ENCODE measurements at places on chromosomes 11 and 22.
A peak's percentile ranks its signal among the peaks of the same experiment; 100 is the strongest.

GRCh38 chr11:108973402-108974162 is 308.7 kb downstream of the DDX10 start:
- DNase-seq = peak; percentile 63

- no peak for DNase-seq
Observed at GRCh38 chr22:27685515-27685914, 116.0 kb downstream of the MN1 start.

- DNase-seq = no peak
Observed at GRCh38 chr11:61834278-61835048, 6.4 kb downstream of the FADS2 start.

DNA sequence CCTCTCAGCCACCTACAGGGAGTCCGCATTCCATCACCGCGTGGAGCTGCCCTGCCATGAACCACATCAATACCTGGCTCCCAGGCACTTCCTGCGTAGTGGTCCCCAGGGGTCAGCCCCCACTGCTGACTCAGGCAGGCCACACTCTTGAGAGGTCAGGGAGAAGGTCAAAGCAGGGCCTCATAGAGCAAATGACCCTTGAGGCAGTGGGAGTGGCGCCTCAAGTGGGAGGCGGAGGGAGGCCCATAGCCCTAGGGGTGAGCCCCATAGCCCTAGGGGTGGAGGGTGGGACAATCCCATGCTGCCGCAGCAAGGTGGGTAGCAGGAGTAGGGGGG is 5.0 kb downstream of the PRDX5 start:
- DNase-seq = no peak

DNA sequence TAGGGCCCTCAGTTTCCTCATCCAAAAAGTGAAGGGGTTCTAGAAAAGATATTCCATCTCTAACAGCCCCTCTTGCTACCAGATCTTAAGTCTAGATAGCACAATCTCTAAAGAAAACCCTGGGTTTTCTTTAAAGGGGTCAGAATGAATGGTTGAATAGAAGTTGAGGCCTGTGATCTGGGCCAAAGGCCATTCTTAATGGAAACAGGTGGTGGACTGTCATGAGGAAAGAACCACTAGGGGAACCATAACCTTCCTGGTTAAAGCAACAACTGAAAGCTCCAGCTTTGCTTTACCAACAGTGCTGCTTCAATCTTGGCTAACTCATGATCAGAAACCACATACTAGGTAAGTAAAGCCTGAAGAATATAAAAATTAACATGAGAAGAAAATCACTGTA is 1.8 kb downstream of the CELF1 start:
- DNase-seq = no peak

- no peak for DNase-seq
Observed at GRCh38 chr11:70050243-70050642, 27.9 kb upstream of the ANO1 start.

- no peak for DNase-seq
Observed at GRCh38 chr11:58562375-58562800, 13.3 kb downstream of the LPXN start.

GRCh38 chr11:114073007-114073827 is 13.7 kb downstream of the ZBTB16 start:
- DNase-seq = no peak

GRCh38 chr11:19560156-19560555 is 152.5 kb upstream of the NAV2 start:
- DNase-seq = no peak

GRCh38 chr11:5282628-5283027 is 12.9 kb upstream of the HBE1 start:
- no peak for DNase-seq

DNA sequence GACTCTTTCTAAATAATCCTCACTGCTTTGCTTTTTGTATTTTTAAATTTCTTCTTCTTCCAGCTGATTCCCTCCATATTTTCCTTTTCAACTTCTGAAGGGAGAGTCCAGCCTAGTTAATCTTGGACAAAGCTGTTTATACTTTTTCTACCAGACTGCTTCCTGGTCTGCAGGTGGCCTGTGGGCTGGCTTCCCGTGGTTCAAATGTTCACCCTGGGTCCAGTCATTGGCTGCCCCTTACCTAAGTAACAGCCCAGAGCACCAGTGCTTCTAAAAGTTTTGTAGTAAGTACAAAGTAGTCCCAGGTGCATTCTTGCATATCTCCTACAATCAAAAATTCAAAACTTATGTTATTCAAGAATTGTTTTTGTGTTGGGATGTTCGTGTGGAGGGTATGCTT is 19.1 kb downstream of the ZNF143 start:
- no peak for DNase-seq

GRCh38 chr11:33262011-33262645 is 4.9 kb downstream of the HIPK3 start:
- no peak for DNase-seq

DNA sequence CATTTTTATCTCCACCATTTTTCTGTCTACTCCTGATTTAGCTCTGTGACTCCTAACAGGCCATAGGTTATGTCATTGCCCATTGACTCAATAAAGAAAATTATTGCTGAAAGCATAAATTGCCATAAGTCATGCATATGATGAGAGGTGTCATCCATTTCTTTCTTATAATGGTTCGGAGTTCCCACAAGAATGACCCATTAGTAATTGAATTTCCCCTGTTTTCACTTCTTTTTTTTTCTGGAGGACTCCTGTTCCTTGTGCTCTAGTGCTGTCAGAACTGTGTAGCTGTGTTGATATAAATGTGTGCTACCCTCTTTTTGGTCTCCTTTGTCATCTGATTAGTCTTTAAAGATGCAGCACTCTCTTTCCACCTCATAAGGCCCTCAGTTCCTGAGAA is 22.9 kb upstream of the CARD18 start:
- no peak for DNase-seq

GRCh38 chr11:95253141-95253540 is 22.1 kb upstream of the SESN3 start:
- DNase-seq = no peak

DNA sequence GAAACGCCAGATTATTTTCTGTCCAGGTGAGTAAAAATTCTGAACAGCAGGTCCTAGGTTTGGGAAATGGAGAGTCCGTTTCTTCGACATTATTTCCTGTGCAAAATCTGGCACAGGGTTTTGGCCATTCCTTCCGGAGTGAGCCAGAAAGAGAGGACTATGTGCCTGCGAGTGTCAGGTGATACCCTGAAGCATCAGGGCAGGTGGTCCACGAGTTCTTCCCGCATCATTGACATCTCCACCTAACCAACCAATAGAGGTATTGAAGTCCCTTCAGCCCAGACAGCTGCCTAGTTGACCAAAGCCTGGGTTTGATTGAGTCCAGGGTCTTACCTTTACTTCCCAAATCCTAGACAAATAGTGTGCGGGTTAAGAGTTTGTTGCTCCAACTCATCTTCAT is 808 bp downstream of the SNAP29 start:
- no peak for DNase-seq

GRCh38 chr11:11344045-11344444 is 9.0 kb downstream of the CSNK2A3 start:
- DNase-seq = no peak

DNA sequence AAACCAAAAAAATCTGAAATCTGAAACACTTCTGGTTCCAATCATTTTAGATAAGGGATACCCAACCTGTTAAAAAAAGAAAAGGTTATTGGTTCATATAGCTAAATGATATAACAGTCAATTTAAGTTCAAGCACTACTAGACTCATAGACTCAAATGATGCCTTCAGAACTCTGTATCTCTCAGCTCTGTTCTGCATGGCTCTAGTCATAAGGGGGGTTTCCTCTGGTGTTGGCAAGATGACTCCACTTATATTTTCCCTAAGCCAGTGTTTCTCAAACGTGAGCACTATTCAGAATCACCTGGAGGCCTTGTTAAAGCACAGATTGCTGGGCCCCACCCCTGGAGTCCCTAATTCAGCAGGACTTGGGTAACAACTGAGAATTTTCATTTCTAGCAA is 11.5 kb upstream of the RRAS2 start:
- peak; percentile 13 for DNase-seq

DNA sequence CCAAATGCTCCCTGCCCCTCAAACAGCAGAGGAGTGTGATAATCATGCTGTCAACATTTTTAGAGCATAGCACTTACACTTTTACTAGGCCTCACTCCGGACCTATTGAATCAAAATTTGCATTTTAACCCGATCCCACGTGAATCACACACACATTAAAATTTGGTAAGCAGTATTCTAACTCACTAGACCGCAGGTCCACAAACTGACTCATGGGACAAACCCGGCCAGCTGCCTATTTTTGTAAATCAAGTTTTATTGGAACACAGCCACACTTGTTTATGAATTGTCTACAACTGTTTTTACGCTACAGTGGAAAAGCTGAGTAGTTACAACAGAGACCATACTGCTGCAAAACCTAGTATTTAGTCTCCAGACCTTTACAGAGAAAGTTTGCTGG is 43.3 kb downstream of the SNX19 start:
- DNase-seq = peak; percentile 46

GRCh38 chr11:73028611-73029010 is 113.5 kb downstream of the FCHSD2 start:
- no peak for DNase-seq

DNA sequence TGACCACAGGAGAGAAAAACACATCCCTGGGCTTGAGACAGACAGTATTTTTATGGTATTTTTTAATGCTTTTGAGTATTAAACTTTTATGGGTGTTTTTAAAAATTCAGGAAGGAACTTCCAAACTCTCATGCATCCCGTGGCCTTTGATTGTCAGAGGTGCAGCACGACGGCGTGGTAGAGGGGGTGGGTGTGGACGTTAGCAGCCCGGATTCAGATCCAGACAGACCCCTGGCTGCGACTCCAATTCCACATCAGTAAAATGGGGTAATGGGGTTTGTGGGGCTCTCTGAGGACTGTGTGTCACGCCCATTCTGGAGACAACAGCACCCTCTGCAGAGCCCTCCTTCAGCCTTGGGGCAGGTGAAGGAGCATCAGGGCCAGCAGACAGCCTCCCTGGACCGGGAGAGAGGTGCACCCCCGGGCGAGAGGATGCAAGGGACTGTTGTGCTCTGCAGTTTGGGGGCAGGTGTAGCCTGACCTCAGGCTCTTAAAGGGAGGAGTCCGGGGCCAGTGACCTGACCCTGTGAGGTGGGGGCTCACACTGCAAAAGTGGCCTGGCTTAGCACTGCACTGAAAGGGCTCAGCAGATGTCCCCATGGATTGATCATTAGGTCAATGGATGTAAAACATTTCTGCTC is 1024.3 kb downstream of the TBC1D22A start:
- DNase-seq = peak; percentile 28

GRCh38 chr11:124612567-124613246 is 1.5 kb downstream of the PANX3 start:
- DNase-seq = no peak

- DNase-seq = no peak
Observed at GRCh38 chr11:112156153-112156955, 7.5 kb downstream of the IL18 start.

DNA sequence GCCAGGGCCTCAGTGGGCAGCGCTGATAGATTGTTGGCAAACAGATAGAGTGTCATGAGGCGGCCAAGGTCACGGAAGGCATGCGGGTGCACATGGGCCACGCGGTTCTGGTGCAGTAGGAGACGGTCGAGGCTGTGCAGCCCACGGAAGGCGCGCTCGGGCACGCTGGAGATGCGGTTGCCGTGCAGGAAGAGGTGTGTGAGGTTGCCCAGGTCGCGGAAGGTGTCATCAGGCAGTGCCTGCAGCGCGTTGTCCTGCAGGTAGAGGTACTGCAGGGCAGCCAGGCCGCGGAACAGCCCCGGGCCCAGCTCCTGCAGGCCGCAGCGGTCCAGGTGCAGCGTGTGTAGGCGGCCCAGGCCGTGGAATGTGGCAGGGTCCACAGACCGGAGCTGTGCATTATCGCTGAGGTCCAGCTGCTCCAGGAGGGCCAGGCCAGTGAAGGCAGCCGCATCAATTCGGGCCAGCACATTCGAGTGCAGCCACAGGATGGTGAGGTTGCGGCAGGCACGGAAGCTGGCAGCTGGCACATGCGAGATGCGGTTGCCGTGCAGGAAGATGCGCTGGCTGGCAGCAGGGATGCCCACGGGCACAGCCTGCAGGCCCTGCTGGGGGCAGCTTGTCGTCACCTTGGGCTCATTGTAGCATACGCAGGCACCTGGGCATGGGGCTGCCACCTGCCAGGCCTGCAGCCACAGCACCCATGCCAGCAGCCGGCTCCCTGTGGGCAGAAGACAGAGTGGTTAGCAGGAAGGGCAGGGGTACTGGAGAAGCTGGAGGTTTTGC is 25.5 kb downstream of the RTN4R start:
- no peak for DNase-seq

- DNase-seq = no peak
Observed at GRCh38 chr22:17471886-17472535, 91.3 kb upstream of the SLC25A18 start.

DNA sequence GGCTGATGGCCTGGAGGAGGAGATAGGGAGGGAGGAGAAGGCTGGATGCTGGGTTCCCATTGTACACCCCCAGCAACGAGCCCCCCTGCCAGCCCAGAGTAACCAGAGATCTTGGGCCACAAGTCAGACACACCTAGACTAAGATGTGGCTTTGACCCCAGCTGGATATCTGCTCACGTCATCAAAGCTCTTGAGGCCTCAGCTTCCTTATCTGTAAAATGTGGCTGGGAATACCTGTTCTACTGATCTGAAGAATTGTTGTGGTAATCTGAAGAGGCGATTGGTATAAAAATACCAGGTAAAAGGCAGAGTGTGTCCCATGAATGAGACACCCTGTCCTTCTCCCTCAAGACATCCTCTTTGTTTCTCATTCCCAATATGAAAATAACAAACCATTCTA is 280.0 kb downstream of the ST3GAL4 start:
- no peak for DNase-seq

DNA sequence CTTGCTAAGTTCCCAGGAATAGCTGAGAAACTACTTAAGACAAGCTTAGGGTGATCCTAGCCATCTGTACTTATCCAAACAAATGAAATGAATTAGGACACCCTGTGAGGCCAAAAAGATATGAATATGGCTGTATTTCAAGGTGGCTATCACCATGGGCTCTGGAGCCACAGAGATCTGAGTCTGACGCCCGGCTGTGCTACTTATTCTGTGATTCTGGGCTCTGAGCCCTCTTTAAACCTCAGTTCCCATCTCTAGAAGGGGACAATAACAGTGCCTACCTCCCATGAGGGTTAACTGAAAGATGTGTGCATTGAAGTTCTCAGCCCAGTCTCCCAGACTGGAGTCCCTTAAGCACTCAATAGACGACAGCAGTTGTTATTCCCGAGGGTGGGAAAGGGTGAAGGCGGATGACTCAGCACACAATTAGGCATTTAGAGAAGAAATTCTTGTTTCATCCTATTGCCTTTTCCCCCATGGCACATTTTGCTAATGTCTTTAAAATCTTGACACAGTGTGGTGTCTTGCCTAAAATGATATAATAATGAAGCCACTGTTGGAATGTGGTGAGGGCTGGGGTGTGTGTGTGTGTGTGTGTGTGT is 132.5 kb downstream of the ADAMTS15 start:
- DNase-seq = peak; percentile 64

- no peak for DNase-seq
Observed at GRCh38 chr22:23122216-23122957, 19.4 kb downstream of the RSPH14 start.

GRCh38 chr22:45870011-45870410 is 107.0 kb downstream of the WNT7B start:
- DNase-seq = peak; percentile 30

- DNase-seq = no peak
Observed at GRCh38 chr11:44868021-44868420, 82.7 kb downstream of the TP53I11 start.

- no peak for DNase-seq
Observed at GRCh38 chr11:33045551-33046255, 6.3 kb downstream of the TCP11L1 start.

Data from SJSA1 (cell line).